ENCODE measurements at places on chromosomes 7 and 10.

GRCh38 chr7:120931243-120931642 is 19.3 kb upstream of the ING3 start:
- DNase-seq: no peak

DNA sequence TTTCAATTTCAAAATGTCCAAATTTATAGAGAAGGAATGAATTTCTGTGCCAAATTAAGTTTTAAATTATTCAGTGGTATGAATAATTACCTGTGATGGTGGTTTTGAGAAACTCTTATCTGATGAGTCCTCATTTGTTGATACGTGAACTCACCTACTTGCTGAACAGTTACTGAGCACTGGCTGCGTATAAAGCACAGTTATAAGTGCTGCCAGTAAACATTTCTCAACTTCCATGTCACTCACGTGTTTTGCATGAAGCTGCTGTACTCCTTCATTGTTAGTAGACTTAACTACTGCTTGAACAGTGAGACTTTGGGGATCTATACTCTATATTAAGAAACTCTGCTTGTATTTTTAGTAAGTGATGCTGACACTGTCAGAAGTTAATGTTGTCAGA is 269.1 kb upstream of the FZD8 start:
- DNase-seq: no peak

- DNase-seq: no peak
Measured at GRCh38 chr7:121796936-121797656, 75.9 kb upstream of the PTPRZ1 start.

DNA sequence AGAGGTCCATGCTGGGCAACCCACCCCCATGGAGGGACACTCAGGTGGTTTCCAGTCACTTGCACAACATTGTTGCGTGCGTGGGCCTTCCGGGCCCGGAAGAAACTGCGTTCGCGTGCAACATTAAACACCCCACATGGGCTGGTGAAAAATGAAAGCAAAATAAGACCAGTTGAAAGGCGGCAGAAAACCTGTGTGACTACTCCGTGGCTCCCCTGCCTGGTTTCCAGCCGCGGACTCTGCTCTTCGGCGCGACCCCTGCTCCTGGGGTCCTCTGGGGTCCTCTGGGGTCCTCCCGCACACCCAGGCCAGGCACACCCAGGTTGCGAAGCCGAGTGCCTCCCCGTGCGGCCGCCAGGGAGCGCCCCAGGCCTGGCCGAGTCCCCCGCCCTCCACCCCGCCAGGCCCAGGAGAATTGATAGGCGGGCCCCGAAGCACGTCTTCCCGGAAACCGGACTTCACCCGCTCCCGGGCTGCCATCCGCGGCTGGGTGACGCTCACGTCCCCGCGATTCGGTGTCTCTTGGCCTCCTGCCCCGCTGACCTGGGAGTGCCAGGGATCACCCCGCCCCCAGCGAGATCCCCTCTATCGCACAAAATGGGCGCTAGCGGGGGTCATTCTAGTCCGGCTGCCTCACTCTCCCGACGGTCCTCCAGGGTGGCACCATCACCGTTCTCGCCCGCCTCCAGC is 1.9 kb upstream of the SH2D4B start:
- DNase-seq: peak; percentile 53

DNA sequence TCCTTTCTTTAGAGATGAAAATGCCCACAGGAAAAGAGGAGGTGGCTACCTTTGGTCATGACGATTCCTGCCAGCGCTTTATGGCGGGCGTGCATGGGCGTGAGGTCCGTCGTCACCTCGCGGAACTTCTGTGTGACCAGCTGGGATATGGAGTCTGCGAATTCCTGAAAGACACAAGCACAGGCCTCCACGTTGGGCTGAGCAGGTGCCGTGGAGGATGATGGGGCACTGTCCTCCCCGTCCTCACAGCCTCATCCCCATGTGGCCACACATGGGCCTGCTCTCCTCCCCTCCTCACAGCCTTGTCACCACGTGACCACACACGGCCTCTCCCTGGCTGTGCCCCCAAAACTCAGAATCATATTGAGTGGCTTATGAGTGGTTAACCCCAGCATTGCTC is 214.7 kb downstream of the WDR37 start:
- no peak for DNase-seq

DNA sequence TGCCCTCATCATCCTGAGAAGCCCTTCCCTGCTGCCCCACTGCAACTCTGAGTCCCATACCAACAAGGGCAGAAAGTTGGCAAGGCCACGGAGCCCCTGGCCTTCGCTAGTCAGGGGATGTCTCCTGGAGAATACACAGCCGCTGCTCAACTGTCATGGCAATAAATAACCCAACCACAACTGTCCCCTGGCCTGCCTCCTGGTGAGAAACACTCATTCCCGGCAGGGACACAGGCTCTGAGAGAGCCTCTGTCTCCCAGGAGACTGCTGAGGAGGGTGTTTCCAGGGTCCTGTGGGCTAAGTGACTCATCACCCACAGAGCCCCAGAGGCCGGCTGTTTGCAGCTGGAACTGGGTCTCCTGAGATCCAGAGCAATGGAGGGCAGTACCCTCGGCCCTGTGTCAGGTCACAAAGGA is 354.1 kb downstream of the TNS3 start:
- no peak for DNase-seq

DNA sequence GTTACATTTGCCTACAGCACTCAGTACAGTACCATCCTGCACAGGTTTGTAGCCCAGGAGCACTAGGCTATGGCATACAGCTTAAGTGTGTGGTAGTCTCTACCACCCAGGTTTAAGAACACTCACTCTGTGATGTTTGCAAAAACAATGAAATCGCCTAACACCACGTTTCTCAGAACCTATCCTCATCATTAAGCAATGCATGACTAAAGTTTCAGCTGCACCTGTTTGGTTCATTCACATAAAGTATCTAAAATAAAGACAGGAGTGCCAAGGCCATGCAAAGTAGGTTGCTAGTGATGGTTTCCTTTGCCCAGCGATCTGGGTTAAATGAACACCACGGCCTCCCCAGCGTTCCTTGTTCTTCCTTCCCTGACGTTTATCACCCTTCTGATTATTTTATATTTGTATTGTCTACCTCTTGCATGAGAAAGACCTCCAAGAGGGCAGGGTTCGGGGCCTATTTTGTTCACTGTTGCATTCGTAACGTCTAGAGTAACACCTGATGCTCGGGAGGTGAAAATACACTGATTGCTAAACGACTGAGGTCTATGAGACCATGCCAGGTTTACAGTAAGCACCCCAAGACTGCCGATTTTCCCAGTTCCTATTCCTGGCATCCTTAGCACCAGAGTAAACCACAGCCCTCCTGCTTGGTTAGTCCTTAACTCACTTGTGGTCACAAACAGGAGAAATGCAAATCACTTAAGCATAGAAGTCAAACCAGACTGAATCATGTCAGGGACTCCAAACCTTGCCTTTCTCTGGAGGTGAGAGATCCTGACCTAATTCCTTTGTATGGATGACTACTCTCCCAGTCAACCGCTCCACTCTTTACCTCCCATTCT is 204.1 kb upstream of the NFE2L3 start:
- DNase-seq: no peak

- no peak for DNase-seq
Measured at GRCh38 chr7:98387131-98387530, 13.8 kb downstream of the BAIAP2L1 start.

- DNase-seq: no peak
Measured at GRCh38 chr7:131352032-131352431, 24.4 kb downstream of the MKLN1 start.

DNA sequence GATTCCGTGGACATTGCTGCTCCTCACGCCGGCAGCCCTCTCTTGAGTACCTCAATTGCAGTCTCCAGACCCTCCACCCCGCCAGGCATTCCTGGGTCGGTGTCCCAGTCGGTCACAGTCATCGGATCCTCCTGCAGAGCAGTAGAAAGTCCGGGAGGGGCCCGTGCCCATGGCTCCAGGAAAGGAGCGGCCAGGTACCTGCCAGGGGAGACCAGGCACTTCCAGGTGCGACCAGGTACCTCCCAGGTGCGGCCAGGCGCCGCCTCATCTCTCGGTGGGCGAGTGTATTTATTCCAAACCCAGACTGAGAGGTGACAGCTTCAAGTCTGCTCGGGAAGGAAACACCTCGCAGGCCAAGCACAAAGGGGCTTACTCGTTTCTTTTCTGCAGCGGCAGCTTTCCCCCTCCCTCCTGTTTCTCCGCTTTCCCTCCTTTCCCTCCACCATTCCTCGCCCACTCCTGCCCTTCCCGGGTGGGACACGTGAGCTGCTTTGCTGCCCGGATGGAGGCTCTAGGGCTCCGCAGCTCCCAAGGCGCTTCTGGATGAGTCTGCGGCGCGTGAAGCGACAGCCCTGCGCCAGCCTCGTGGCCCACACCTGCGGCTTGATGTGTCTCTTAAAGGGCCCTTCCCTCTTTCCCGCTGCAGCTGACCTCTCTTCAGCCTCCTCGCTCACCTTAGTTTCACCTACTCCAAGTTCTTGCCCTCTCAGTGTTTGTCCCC is 39.4 kb upstream of the AGK start:
- DNase-seq: no peak

DNA sequence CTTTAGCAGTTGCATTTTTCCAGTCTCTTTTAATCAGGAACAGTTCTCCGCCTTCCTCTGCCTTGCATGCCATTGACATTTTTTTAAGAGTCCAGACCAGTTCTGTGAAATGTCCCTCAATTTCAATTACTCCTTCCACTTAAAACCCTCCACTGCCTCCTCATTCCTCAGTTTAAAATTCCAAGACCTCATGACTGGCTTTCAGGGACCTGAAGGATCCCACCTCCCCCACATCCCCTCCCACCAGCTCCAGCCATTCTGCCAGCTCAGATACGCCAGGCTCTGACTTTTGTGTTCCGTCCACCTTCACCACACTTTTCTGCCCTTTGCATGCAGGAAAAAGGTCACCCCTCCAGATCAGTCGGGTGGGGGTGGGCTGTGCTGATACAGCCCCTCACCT is 8.7 kb downstream of the TNRC18 start:
- DNase-seq: no peak

DNA sequence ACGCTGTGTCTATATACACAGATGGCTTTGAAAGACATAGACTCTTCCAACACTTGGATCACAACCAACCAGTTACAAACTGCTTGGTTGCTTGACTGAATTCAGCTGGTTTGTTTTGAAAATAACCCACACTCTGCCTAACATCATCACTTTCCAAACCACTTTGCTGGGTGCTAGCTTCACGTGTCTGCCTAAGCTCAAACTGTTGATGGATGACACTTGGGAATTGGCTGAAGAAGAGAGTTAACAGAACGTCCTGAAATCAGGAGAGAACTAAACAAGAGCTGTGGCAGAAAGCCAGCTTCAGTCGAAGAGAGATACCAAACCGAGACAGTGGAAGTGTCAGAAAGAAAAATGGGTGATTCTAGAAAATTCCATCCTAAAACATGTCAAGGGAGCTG is 420.8 kb upstream of the AUTS2 start:
- DNase-seq: no peak

- DNase-seq: no peak
Measured at GRCh38 chr10:75612904-75613684, 181.7 kb downstream of the LRMDA start.

DNA sequence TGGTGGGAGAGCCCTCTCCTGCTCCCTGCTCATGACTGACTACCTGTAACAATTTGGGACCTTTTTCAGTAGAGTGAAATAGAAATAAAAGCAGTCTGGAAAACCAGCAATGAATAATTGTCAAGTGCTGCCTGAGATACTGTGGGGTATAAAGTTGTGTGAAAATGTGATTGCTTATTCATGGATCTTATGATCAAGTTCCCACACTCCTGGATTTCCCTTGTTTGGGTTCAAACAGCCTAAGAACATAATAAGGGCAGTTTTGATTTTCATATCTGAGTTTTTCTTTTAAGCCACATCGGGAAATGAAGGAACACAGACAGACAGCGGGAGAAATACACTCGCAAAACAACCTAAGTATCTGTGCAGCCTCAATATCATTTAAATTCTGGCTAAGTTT is 52.9 kb downstream of the CALD1 start:
- no peak for DNase-seq

DNA sequence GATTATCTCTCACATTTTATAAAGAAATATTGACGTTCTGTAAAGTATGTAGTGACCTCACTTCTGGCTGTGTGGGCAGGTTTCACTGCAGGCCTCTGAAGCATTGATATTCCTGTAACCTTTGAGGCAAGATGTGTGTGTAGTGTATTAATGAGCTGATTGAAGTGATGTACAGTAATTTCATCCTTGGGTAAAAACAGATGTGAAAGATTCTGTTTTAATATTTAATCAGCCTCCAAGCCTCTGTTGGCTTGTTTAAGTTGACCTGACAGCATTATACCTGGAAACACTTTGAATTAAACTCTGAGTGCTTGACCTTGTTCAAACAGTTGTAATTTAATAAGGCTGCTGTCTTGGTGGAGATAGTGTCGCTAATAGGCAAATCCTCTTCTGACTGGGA is 74.9 kb downstream of the KAT6B start:
- DNase-seq: no peak

- DNase-seq: no peak
Measured at GRCh38 chr7:55537458-55537990, 34.8 kb downstream of the VOPP1 start.

GRCh38 chr7:152115021-152115718 is 89.7 kb downstream of the GALNT11 start:
- DNase-seq: no peak

- DNase-seq: no peak
Measured at GRCh38 chr10:50566150-50566549, 57.6 kb downstream of the SGMS1 start.

DNA sequence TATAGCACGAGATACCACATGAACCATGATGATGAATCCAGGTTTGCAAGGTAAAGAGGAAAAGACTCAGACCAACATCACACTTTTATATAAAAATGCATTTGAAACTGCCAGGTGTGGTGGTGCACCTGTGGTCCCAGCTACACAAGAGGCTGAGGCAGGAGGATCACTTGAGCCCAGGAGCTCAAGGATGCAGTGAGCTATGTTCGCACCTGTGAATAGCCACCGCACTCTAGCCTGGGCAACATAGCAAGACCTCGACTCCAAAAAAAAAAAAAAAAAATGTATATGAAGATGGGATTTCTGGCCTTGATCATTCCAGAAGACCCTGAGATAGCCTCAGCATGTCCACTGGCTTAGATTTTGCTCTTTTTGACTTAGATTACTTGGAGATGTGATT is 161.6 kb downstream of the PARD3 start:
- DNase-seq: no peak

DNA sequence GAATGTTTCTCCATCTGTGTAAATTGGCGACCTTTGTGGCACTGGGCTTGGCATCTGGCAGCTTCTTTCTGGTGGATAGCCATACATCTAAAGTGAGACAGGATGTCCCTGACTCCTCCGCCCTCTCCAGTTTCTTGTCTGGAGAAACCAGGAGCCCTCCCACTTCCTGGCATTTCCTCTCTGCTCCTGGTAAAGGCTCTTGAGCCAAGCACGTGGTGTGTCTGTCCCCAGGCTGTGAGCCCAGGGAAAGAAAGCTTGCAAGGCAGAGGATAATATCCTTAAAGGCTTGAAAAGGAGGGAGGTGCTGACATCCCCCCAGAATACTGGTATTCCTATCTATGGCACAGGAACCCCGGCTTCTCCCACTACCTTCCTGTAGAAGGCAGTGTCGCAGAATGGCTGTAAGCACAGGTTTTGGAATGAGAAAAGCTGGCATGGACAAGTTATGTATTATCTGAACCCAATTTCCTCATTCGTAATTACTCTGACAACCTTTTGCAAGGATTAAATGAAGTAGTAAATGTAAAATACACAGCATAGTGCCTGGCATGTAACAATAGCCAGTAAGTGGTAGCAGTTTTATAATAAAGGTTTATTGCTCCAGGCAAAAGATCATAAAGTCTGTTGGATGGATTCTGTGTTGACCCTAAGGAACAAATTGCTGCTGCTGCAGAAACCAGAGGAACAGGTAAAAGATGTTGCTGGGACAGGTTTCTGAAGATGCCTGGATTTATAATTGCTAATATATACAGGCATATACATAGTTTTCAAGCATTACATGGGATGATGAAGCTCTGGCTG is 11.8 kb upstream of the ACSL5 start:
- DNase-seq: no peak

Measured in activated CD4-positive, alpha-beta T cell treated with anti-CD3 and anti-CD28 coated beads for 24 hours (primary cell).